ENCODE measurements at places on chromosomes 11 and 22. TPM values are rescaled to one million over a fixed set of nuclear protein-coding genes. Genes with fewer than 3 reads are reported as not detected.
A peak's percentile ranks its signal among the peaks of the same experiment; 100 is the strongest.

DNA sequence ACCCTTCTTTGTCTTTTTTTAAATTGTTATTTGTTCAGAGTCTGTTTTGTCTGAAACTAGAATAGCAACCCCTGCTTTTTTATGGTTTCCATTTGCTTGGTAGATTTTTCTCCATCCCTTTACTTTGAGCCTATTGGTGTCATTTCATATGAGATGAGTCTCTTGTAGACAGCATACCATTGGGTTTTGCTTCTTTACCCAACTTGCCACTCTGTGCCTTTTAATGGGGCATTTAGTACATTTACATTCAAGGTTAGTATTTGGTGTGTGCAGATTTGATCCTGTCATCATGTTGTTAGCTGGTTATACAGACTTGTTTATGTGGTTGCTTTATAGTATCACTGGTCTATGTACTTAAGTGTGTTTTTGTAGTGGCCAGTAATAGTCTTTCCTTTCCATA is 28.0 kb downstream of the CCDC15 start:
- no peak for DNase-seq

- no peak for DNase-seq
These were observed 98.1 kb upstream of the KIRREL3 start for GRCh38 chr11:127098684-127099083.

GRCh38 chr11:45386972-45387371 is 100.8 kb upstream of the SYT13 start:
- DNase-seq, result no peak

DNA sequence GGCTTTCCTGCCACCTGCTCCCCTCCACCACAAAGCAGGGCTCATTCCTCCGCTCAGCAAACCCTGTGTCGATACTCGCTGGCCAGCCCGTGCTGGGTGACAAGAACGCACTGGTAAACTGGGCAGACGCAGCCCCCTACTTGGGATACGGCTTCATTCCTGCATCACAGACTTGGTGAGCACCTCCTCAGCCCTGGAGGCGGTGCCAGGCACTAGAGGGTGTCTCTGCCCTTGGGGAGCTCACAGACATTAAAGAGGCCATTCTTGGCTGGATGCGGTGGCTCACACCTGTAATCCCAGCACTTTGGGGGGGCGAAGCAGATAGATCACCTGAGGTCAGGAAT is 6.0 kb downstream of the ZDHHC24 start:
- DNase-seq, result no peak

DNA sequence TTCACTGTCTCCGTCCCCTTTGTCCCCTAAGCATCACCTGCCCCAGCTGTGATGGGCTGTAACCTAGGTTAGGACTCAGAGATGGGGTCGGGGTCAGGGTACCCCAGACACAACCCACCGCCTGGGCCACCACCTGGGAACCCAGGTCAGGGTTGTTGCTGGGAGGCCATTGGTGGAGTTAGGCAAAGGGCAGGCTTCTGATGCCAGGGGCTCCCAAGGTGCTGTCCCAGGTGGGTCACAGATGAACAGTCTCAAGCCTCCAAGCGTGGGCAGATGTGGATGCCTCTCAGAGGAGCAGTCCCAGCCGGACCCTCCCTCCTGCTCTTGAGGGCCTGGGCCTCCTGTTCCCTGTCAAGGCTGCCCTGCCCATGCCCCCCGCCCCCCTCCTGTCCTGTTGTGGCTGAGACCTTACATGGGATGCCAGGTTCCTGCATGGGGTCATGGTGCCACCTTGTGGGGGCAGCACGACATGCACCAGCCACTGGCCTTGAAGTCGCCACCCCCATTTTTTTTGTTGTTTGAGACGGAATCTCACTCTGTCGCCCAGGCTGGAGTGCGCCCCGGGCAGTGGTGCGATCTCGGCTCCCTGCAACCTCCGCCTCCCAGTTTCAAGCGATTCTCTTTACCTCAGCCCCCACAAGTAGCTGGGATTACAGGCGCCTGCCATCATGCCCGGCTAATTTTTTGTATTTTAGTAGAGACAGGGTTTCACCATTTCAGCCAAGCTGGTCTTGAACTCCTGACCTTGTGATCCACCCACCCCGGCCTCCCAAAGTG is 12.1 kb downstream of the GATD1 start:
- DNase-seq, result peak; percentile 67

LDHAL6A gene
- total RNA-seq, result not detected

OR5L1 gene
- not detected for total RNA-seq
